ENCODE measurements at places on chromosomes 5 and 9.

DNA sequence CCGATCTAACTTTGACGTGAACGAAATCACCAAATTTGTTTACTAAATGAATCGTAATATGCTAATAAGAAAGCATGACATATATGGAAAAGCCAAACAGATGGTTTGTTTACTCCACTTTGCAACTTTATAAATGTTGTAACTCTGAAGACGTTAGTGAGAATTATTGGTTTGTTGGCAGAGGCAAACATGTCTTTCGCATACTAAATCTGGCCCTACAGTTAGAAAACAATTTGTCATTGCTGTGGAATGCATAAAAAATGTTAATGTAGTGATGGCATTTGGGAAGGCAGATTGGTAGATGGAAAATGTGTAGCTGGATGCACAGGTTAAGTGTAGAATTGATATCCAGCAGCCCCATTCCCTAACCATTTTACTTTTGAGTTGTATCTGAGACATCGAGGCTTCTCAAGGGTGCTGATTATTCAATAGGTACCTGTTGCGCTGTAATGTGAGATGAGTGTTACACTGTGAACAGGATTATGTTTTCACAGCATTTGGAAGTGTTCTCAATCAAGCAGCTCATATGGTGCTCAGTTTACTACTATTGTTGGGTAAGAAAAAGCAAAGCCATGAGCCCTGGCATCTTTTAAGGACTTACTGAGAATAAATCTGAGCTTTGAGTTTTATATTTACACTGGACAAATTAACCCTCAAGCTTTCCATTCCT is 444.8 kb downstream of the BNC2 start:
- DNase-seq = no peak

- DNase-seq = no peak
Measured at GRCh38 chr9:23686896-23687295, 139.1 kb downstream of the ELAVL2 start.

DNA sequence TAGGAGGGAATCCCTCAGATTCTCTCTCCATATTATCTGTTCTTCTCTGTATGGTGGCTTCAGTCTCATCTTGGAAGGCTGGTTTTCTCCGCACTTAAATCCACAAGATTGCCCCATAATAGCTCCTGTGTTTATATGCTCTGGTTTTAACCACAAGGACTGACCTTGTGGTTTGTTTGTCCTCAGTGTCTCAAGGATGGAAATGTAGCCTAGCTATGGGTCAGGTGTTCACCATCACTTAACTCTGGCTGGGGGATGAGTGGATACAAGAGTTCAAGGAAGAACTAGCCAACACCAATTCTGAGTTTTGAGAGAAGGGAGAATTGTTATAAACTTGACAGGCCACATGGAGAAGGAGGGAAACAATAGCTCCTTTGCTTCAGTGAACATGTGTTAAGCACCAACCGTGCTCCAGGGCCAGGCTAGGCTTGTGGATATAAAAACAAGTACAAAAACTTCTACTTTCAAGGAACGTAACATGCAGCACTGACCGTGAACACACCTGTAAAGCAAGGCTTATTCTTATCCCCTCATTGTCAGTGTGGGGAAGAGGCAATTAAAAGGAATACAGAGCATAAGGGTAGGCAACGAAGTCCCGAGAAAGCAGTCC is 75.6 kb upstream of the VLDLR start:
- DNase-seq = no peak

DNA sequence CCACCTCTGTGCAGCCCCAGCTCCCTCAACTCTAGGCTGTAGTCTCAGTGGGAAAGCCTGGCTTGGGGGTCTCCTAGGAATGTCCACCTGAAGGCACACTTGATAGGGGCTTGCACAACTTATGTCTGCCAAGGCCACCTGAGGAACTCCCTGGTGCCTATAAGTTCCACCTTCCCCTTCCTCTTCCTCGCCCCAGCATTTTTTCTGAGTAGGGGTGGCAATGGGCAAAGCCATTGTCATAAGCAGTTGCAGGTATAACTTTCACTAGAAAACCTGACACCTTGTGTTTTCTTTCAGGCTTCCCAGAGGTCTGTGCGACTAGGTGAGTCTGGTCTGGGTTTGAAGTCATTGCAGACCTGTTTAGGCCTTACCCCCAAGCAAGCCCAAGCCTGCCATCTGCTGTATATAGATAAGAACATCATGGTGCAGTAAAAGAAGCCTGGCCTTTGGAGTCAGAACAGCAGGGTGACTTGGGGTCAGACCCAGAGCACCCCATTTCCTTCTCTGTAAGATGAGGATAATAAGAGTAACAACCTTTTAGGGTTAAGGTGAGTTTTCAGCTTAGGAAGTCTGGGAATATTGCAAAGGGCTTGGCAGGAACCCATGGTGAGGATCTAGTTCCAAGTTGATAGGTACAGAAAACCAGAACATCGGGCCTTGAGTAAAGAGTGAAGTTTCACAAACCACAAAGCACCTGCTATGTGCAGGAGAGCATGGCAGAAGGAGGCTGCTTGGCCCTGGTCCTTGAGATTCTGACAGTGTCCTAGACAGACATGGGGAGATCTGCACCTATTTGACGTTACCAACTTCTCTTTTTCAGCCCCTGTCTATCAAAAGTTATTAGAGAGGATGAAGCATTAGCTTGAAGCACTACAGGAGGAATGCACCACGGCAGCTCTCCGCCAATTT is 33.8 kb downstream of the TGFBI start:
- DNase-seq = no peak

- DNase-seq = no peak
Measured at GRCh38 chr5:127615916-127616315, 33.0 kb upstream of the CTXN3 start.

GRCh38 chr5:142981886-142982820 is 212.0 kb downstream of the ARHGAP26 start:
- DNase-seq = no peak

DNA sequence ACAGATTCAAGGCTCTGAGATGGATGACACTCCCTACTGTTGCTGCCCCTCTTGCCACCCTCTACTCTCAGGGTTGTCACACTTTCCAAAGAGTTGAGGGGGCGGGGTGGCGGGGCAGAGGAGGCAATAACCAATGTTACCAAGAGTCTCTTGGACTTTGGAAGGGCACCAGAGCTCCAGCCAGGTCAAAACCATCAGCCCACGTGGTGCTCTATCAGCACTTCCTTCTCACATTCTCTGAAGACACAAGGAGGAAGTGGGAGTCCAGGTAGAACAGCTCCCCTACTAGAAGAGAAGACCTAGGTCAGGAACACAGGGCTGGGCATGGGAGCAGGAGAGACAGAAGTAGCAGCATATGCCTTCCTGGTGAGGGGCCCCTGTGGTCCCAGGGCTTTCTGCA is 33.0 kb upstream of the PIK3R1 start:
- DNase-seq = no peak

DNA sequence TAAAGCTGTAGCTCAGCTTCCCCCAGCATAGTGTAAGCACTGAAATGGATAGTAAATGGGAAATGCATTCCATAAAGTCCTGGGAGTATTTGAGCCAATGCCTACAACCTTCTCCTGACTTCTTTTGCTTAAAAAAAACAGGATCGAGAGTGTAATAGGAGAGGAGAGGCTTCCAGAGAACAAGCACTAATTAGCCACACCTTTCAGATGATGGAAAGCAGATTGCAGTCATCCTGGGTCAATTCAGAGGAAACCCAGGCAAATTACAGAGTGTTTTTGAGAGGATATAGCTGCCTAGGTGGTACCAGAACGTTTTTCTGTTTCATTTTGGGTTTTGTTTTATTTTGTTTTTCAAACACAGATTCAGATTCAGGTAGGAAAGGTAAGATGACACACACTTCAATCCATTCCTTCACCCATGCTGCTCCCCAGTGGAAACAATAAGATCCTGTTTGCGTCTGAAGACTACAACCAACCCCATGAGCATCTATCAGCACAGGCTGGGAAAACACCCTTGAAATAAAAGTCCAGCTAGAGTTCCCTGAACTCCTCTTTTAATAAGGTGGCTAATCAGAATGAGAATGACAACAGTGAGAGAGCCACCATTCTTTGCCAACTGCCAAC is 95.6 kb downstream of the RFK start:
- DNase-seq = no peak

GRCh38 chr9:122075135-122076030 is 17.7 kb downstream of the TTLL11 start:
- no peak for DNase-seq

GRCh38 chr9:16869882-16870595 is 431 bp downstream of the BNC2 start:
- DNase-seq = no peak

GRCh38 chr5:123365156-123365555 is 58.0 kb downstream of the CEP120 start:
- DNase-seq = no peak

GRCh38 chr9:22055090-22055489 is 46.0 kb upstream of the CDKN2B start:
- DNase-seq = no peak

Measured in stimulated activated naive CD4-positive, alpha-beta T cell treated with Interleukin-2 at 50 U/mL for 16 hours (primary cell).